ENCODE measurements at places on chromosomes 6 and 20.

GRCh38 chr6:89198235-89198634 lies 18.9 kb downstream of the GABRR1 start:
- no peak for DNase-seq

DNA sequence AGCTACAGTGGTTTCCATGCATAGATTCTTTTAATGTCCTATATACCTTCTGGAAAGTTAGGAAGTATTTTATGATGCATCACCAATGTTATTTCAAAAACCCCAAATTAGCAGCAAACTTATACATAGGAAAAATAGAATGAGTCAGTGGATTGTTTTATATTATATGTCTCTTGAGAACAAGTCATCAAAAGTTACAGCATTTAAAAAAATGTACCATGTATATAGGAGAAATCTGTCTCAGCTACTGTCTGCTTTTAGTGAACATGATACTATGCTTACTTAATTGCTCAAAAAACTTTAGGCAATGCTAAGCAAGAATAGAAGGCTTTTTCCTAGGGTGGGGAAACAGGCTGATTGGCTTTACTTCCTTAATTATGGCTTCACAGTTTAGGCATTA lies 365.3 kb downstream of the SAMD5 start:
- DNase-seq: no peak

- peak; percentile 30 for DNase-seq
These were observed 11.2 kb upstream of the CDK19 start for GRCh38 chr6:110826236-110827129.

DNA sequence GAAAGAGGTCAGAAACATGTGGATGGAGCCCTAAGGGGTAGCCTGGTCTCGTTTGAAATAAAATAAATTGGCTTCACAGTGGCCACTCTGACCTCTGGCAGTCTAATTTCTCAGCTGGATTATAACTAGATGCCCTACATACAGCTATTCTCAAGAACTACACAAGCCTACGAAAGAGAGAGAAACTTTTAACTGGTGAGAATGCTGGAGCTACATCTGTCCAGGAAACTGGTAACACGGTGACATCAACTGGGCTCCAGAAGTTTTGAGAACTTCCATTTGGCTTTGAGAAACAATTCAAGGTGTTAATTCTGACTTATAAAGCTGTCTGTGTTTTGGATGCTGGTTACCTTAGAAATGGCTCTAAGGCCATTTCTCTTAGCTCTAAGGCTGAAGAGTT lies 187.3 kb upstream of the TENT5A start:
- DNase-seq: no peak
